ENCODE measurements at places on chromosomes 11 and 22. TPM values are rescaled to one million over a fixed set of nuclear protein-coding genes. Genes with fewer than 3 reads are reported as not detected.

LARGE2 gene
- not detected for total RNA-seq

DNA sequence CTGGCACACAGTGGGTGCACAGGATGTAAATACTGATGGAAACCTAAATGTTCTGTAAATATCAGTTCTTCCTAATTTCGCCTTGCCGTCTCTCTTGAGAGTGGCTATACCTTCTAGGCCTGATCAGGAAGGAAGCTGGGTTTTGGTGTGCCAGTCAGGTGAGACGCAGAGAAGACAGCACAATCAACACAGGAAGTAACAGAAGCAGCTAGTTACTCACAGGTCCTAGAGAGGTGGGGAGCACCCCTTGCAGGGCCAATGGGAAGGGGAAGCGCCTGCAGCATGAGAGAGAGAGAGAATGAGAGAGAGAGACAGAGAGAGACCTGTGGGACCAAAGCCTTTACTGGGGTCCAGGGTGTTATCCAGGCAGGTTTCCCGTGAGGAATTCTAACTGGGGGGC lies 80.8 kb downstream of the FBLN1 start:
- no peak for DNase-seq

DNA sequence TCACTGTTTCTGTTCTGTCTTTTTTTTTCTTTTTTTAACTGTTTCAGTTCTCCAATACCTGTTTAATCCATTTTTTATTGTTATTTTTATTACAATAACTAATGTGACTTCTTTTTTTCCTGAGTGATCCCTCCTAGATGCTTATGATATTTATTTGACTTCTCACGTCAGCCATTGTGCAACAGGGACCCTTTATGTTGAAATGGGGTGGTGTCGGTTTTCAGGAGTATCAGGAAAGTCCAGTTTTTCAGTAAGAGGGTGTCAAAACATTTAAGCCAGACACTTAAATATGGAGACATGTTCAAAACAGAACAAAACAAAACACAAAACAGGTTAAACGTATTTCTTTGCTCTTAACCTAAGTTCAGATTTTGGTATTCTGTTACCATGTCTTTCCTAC lies 418.8 kb downstream of the DYNC2H1 start:
- DNase-seq, result no peak

DNA sequence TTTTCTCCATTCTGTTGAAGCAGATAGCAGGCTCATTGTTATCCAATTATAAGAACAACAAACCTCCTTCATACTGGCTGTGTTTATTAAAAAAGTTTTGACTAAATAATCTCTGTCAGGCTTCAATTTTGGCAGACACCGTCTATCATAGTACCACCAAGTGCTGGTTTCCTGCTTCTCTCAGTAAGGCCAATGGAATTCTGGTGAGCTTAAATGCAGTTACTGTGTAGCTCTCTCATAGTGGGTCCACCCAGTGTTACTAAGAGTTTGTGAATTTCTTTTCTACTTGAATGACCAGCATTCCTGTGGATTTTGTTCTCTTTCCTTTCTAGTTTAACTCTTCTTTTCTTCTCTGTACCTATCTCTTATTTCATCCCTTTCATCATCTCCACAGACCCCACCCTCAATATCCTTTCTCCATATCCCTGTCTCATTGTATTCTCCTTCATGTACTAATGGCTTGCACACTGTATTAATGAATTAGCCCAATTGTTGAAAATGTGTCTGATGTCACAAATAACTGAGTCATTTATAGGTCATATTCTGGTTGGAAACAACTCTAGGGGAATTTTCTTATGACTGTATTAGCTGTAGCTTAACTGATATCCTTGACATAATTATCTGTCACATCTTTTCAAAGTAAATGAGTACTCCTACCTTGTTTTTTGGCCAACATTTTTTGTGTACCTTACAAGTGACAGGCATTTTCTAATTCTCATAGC lies 372.1 kb downstream of the FAT3 start:
- DNase-seq, result peak; percentile 36

DNA sequence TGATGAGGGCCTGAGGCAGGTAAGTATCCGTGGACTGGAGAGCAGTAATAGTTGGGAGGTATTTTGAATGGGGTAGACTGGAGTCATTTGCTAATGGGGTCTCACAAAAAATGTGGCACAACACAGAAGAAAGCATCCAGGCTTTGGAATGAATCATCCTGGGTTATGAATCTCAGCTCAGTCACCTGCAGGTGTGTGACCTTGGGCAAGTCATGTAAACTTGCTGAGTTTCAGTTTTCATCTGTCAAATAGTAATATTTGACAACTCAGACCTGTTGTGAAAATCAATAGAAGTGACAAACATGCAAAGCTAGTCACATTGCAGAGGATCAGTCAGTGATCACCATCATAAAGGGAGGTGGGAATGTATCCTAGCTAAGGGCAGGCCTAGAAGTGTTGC lies 232.0 kb upstream of the TENM4 start:
- DNase-seq, result no peak

DNA sequence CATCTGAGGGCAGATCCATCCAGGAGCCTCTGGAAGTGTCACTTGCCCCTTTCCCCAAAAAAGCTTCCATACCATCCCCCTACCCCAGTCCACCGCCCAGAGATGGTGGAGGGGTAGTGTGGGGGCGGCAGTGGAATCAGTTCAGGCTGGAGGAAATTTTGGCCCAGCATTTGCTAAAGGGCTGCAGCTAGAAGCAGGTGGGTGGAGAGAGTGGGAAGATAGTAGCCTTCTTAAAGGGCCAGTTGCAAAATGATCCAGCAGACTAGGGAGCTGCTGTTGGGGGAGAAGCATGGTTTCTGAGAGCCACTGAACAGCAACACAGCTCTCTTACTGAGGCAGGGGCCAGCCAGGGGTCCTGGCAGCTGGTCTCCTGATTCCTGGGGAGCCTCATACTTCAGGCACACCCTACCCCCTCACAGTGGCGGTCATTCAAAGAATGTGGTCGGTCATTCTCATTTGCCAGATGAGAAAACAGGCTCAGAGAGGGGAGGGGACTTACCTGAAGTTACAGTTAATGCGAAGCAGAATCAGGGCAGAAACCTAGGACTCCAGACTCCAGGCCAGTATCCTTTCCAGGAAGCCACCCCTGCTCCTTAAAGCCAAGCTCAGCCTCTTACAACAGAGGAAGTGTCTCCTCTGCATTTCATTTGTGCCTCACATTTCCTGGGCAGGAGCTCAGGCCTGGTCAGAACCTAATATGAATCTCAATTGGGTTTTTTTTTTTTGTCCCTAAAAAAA lies 5.4 kb downstream of the SEC14L2 start:
- no peak for DNase-seq

GRCh38 chr22:28074526-28074925 lies 155.5 kb upstream of the PITPNB start:
- no peak for DNase-seq
